ENCODE measurements at places on chromosomes 4 and X. TPM values are rescaled to one million over a fixed set of nuclear protein-coding genes. Genes with fewer than 3 reads are reported as not detected.

Gene MAGIX
- 2.1 TPM for total RNA-seq

Gene RTL9
- 0.31 TPM for total RNA-seq

Gene MGAT4D
- total RNA-seq, result not detected

Gene MAGED4
- 22.2 TPM for total RNA-seq

Gene BTK
- total RNA-seq, result 0.31 TPM

Gene MEPE
- not detected for total RNA-seq

Gene AWAT2
- not detected for total RNA-seq

Gene C4orf36
- total RNA-seq, result not detected

Gene OCIAD1
- 168 TPM for total RNA-seq

Gene MPP1
- 27.2 TPM for total RNA-seq

Gene ANK2
- total RNA-seq, result 23.8 TPM

GRCh38 chrX:67004451-67004850, 365.6 kb upstream of the EDA2R start:
- no peaks in the 10 kb centered on the region for H3K4me1 ChIP-seq
- H3K4me3 ChIP-seq, result no peak overlapping the region
- DNase-seq, result no peak
- no peak overlapping the region for H3K27ac ChIP-seq
- H3K27me3 ChIP-seq, result no peaks in the 10 kb centered on the region

- H3K27me3 ChIP-seq, result no peaks in the 10 kb centered on the region
- no peak overlapping the region for H3K4me3 ChIP-seq
- H3K4me1 ChIP-seq, result peaks cover 5% of the 10 kb centered on the region
Measured at GRCh38 chr4:86564795-86565194, 29.3 kb upstream of the PTPN13 start.

DNA sequence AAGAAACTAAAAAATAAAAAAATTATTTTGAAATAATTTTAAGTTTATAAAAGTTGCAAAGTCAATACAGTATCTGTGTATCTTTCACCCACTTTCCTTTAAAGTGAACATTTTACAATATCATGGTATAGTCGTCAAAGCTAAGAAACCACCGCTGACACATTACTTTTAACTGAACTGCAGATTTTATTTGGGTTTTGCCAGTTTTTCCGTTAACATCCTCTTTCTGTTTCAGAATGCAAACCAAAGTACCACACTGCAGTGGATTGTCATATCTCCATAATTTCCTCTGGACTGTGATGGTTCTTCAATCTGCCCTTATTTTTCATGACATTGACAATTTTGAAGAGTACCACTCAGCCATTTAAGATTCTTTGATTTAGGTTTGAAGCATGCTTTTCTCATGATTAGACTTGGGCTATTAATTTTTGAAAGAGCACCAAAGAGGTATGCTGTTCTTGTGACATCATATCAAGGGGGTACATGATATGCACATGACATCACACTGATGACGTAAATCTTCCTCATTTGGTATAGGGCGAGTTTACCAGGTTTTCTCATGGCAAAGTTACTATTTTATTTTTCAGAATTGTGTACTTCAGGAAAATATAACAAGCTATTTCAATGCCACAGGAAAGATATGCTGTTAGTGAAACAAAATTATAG, 3.6 kb upstream of the CXCL1 start:
- no peak overlapping the region for H3K4me3 ChIP-seq
- peaks cover 22% of the 10 kb centered on the region for H3K27me3 ChIP-seq
- H3K36me3 ChIP-seq, result no peaks in the 10 kb centered on the region
- H3K27ac ChIP-seq, result no peak overlapping the region

DNA sequence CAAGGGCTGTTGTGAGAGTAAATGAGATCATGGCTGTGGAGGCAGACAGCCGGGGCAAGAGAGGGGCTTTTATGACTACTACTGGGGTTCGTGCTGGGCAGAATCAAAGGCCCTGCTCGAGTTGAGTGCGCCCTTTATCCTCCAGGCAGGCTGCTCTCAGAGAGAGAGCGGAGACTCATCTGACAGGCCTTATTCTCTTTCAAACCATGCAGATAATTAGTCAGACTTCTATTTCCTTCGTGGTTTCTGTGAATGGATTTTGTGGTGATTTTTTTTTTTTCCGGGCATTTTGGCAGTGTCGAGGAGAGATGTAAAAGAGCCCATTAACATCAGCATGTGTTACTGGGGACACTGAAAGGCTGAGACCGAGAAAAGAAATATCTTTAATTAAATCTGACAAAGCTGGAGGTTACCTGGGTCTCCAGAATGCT, 73.6 kb downstream of the MED28 start:
- no peak overlapping the region for H3K27ac ChIP-seq
- H3K4me1 ChIP-seq, result no peaks in the 10 kb centered on the region

- H3K27me3 ChIP-seq, result no peaks in the 10 kb centered on the region
- no peak overlapping the region for H3K4me3 ChIP-seq
- no peak overlapping the region for H3K27ac ChIP-seq
- H3K4me1 ChIP-seq, result no peaks in the 10 kb centered on the region
- DNase-seq, result no peak
Measured at GRCh38 chr4:53720776-53721175, 129.5 kb upstream of the LNX1 start.

DNA sequence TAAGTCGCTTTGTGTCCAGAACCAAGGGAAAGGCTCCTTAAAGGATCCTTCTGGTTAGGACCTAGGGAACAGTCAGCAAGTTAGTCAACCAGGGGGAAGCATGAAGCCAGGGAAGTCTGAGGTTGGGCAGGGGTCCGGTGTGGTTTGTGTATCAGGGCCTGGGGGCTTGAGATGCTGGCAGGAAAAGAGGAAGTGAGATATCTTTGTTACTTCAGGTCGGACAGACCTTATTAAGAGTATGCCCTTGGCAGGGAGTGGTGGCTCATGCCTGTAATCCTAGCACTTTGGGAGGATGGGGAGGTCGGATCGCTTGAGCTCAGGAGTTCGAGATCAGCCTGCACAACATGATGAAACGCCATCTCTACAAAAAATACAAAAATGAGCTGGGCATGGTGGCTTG, 52.3 kb upstream of the TRPC5OS start:
- no peak overlapping the region for H3K27ac ChIP-seq
- DNase-seq, result no peak
- no peak overlapping the region for H3K4me3 ChIP-seq

DNA sequence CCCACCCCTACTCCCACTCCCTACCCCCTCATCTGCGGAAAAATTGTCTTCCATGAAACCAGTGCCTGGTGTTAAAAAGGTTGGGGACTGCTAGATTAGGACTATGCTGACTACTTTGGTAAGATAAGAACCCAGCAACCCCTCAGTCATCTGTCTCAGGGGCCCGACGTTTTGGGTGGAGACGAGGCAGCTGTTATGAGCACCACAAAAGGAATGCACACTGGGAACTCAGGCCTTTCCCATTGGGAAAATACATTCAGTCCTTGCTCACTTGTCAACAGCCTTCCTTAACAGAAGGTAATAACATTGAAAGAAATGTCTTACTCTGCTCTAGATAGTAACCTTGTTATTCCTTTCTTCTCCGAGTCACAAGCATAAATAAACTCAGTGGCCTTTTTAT, 310.8 kb downstream of the AFF2 start:
- no peaks in the 10 kb centered on the region for H3K36me3 ChIP-seq
- H3K27ac ChIP-seq, result no peak overlapping the region
- no peaks in the 10 kb centered on the region for H3K4me1 ChIP-seq
- H3K4me3 ChIP-seq, result no peak overlapping the region
- no peak for DNase-seq

DNA sequence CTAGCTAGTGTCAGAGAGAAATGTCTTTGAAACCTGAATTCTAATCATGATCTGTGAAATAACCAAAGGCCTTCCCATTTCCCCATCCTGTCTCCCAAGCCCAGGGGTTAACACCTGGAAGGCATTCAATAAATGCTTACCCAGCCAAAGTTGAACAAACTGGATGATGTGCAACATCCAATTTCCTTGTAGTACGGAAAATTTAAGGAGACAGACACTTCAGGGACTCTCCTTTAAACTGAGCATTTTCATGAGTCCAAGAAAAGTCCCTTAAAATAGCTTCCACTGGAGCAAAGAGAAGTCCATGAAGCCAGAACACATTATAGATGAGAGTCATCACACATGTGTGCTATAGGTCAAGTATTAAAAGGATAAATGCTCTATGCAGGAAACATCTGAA, 271.2 kb downstream of the RAB28 start:
- no peaks in the 10 kb centered on the region for H3K36me3 ChIP-seq
- no peak for DNase-seq
- H3K27ac ChIP-seq, result no peak overlapping the region
- no peaks in the 10 kb centered on the region for H3K27me3 ChIP-seq

DNA sequence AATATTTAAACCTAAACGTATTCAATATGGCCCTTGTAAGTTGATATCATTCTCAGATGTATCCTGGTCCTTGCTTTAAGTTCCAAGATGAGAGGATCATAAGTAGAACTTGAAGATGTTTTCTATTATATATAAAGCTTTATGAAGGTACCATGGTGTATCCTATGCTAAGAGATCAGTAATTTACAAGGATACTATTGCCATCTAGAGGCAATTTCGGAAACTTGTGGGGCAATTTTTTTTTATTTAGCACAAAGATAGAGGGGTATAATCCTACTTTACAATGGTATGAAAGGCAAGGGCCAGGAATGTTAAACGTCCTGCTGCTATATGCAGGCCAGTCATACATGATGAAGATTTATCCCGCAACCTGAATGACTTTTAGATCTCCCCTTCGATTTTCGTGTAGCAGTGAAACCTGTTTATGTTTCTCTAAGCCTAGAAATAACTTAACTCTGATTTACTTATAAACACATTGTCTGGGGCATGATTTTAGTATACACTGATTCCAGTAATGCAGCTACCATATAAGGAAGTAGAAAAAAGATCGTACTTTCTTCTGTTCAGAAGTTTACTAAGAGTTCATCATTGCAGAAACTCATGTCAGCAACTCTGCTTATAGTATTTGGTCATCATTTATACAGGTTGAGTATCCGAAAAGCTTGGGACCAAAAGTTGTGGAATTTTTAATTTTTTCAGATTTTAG, 2.6 kb downstream of the SLC25A31 start:
- no peaks in the 10 kb centered on the region for H3K27me3 ChIP-seq
- DNase-seq, result peak; percentile 68
- no peak overlapping the region for H3K4me3 ChIP-seq
- no peaks in the 10 kb centered on the region for H3K36me3 ChIP-seq
- H3K4me1 ChIP-seq, result no peaks in the 10 kb centered on the region

GRCh38 chr4:24279911-24280375, 304.4 kb downstream of the DHX15 start:
- no peaks in the 10 kb centered on the region for H3K27me3 ChIP-seq
- DNase-seq, result no peak
- H3K36me3 ChIP-seq, result no peaks in the 10 kb centered on the region
- H3K4me3 ChIP-seq, result no peak overlapping the region
- H3K27ac ChIP-seq, result no peak overlapping the region

DNA sequence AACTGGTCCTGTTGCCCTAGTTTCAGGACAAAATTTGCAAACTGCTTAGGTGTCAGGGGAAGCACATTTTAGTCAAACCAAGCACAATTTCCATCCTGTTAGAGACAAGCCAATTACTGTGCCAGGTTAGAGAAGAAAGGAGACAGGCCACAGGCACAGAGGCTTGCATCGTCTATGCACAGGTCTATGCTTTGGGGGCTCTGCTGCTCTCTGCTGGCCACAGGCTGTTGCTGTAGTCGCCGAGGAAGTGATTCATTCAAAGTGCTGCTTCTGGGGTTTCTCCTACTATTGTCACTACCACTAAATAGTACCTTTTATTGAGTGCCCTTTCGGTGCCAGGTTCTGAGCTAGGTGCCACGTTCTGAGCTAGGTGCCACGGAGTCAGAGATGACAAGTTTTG, 45.5 kb downstream of the VGLL1 start:
- H3K27me3 ChIP-seq, result no peaks in the 10 kb centered on the region
- DNase-seq, result peak; percentile 66
- no peak overlapping the region for H3K27ac ChIP-seq
- H3K4me1 ChIP-seq, result no peaks in the 10 kb centered on the region
- no peaks in the 10 kb centered on the region for H3K36me3 ChIP-seq

GRCh38 chr4:10958226-10958856, 273.8 kb upstream of the CLNK start:
- H3K27me3 ChIP-seq, result no peaks in the 10 kb centered on the region
- DNase-seq, result peak; percentile 67
- H3K36me3 ChIP-seq, result no peaks in the 10 kb centered on the region
- peak overlapping the region; percentile 1 for H3K27ac ChIP-seq
- H3K4me3 ChIP-seq, result no peak overlapping the region

- no peak overlapping the region for H3K4me3 ChIP-seq
- H3K27ac ChIP-seq, result no peak overlapping the region
- no peaks in the 10 kb centered on the region for H3K27me3 ChIP-seq
- DNase-seq, result no peak
Measured at GRCh38 chr4:85005865-85006377, 39.4 kb upstream of the WDFY3 start.

- H3K27ac ChIP-seq, result 0 out of 2 replicates have a peak overlapping the region, but pooled peaks have one; percentile 17
- no peak overlapping the region for H3K4me3 ChIP-seq
- no peaks in the 10 kb centered on the region for H3K27me3 ChIP-seq
- peaks cover 20% of the 10 kb centered on the region for H3K4me1 ChIP-seq
Measured at GRCh38 chr4:73662709-73663546, 42.7 kb upstream of the RASSF6 start.

- no peaks in the 10 kb centered on the region for H3K4me1 ChIP-seq
- no peaks in the 10 kb centered on the region for H3K36me3 ChIP-seq
- DNase-seq, result no peak
- H3K27ac ChIP-seq, result no peak overlapping the region
- no peaks in the 10 kb centered on the region for H3K27me3 ChIP-seq
- H3K4me3 ChIP-seq, result no peak overlapping the region
Measured at GRCh38 chrX:106684207-106684606, 42.3 kb upstream of the RNF128 start.

GRCh38 chrX:100204534-100204933, 205.5 kb downstream of the PCDH19 start:
- H3K36me3 ChIP-seq, result no peaks in the 10 kb centered on the region
- no peaks in the 10 kb centered on the region for H3K4me1 ChIP-seq

DNA sequence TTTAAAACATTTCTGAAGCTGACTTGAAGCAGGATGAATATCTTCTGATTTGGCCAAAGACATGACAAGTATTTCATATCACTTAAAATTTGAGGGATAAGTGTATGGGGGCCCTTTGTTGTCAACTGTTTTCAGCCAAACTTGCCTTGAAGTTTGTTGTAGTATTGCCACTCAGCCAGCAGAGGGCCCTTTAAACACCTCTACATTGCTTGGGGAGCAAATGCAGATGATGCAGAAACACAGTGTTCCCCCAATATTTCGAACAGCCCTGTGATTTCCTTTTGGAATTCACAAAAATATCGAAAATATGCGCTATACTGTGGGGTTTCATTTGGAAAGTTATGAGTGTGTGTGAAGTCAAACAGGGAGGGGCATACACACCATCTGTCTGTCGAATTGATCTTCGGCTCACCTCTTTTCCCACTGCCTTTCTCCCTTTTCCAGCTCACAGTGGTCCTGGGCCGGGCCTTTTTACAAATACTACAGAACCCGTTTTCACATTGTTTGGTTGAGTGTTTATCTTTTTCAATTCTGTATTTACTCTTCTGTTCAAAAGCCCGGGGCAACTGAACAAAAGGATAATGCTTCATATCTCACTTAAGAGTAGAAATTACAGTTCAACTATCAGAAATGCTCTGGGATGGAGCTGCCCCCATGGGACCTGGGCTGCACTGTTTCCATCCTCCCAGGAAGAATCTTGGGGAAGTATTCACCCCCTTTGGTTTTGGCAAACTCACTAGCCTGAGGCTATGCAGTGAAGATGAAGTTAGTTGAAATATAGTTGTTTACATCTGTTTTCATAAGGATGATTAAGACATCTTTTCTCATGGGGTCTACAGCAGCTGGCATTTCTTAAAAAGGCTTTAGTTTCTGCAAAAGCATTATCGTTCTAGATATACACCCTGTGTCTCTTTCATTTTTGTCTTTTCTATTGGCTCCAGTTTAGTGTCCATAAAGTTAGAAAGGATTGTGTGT, 137.6 kb downstream of the EGF start:
- 0 out of 2 replicates have a peak overlapping the region, but pooled peaks have one; percentile 74 for H3K27ac ChIP-seq
- peak; percentile 69 for DNase-seq
- H3K4me1 ChIP-seq, result no peaks in the 10 kb centered on the region
- H3K27me3 ChIP-seq, result no peaks in the 10 kb centered on the region
